ENCODE measurements at places on chromosomes 4 and X.

- no peak for DNase-seq
These were observed 91.6 kb upstream of the NMU start for GRCh38 chr4:55727746-55728145.

- DNase-seq, result no peak
These were observed 10.8 kb downstream of the FTHL17 start for GRCh38 chrX:31061091-31061490.

DNA sequence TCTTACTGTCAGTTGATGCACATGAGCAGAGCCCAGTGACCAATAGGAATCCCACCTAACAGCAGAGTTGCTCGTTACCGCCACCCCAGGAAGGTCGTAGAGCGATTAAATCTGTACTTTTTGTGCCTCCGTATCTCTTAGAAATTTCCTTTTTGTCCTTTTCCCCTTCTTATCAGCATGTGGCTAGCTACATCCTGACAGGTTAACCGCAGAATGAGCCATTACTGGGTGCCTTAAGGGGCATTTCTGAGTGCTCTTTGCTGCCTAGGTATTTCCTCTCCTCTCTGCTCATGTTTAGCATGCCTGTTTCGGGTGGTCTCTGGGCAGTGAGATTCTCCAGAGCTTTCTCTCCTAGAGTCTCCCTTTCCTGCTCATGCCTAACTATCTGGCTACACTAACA, 530.5 kb downstream of the FAM133A start:
- DNase-seq, result no peak

DNA sequence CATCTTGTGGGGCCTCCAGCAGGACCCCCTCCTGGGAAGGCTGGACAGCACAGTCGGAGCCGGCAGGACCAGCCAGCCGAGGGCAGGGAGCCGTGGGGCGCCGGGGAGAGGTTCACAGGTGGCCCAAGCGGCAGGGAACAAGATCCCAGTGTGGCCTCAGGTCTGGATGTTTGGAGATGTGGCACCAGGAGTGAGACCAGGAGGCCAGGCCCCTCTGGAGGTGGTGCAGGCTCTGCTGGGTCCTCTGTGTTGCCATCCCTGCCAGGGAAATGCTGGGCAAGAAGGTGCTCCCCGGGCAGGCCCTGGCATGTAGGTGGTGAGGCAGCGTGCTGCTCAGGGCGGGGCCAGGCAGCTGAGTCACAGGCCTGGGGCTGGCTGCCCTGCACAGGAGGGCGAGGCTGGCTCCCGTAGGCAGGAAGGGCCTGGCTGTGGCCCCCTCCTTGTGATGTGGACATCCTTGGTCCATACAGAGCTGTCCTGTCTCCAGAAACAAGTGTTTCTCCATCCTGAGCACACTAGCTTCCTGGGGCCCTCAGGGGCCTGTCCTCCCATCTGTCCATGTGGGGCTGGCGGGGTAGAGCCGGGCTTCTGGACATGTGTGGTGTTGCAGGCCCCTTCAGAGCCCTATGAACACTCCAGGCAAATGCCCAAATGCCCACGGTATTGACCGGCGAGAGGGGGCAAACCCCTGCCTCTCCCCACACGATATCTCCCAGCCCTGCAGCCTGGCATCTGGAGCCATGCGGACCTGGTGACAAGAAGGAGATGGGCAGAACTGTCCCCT, 4.8 kb upstream of the HGFAC start:
- DNase-seq, result peak; percentile 18

DNA sequence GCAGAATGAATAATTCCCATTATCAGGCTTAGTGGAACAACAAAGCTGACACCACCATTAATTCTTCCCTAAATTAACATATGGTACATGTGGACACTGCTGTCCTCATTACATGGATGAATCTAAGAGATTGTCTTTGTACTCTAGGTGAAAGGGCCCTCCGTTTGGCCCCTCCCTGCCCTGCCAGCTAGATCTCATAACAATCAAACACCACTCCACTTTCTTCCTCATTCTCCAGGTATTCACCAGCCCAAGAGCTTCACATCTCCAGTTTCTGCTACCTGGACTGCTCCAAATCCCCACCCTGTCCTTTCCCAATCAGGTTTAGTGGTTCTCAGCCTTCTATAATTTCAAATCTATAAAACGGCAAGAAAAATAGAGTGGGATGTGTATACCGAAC, 3.8 kb downstream of the HSD17B11 start:
- DNase-seq, result no peak

- DNase-seq, result no peak
These were observed 52.3 kb downstream of the SEPSECS start for GRCh38 chr4:25107827-25108516.

DNA sequence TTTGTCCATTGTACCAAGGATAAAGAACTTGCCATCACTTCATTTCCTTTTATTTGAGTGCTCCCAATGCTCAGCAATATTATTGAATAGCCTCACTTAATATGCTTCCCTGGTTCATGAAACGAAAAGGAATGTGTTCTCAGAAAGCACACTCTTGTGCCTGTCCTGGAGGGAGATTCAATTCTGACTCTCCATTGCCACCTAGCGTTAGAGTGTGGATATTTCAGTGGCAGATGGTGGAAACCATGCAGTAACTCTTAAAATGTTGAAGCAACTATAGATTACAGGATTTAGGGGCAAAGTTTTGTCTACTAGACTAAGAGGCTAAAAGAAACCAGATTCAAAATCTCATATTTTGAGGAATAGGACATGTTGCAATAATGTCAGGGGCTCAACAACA, 36.0 kb downstream of the GAB3 start:
- DNase-seq, result no peak

DNA sequence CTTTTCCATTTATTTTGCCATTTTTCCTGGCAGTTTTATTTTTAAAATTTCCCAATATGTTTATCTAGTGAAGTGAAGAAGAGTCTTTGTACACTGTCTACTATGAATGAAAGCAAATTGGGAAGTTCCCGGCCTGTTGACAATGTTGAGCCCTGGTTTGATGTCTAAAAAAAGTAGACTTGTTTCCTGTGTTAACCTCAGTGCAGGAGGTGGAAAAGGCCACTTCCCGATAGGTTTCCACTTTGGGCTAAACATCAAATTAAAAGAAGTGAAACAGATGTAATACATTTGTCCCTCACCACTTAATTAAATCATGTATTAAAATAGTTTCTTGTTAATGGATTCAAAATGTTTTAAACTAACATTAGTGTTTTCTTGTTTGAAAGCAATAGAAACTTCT, 30.0 kb downstream of the BBS12 start:
- no peak for DNase-seq

GRCh38 chr4:14345356-14345775, 656.9 kb upstream of the CPEB2 start:
- DNase-seq, result no peak

DNA sequence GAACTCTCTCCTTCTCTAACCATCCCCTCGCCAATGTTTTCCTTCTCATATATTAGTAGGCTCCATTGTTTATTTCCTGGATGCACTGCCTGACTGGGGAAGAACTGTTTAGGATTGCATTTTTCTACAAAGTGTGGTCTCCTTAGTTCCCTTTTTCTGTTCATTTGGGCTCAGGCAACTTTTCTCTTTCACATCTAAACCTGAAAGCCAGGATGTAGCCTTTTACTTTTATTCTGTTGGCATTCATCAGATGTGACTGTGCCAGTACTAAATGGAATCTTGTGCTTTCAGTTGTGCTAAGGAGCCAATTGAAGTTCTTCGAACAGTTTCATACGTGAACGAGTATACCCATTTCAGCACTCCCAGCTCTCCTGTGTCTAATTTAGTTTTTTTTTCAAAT, 59.8 kb downstream of the DDIT4L start:
- no peak for DNase-seq

GRCh38 chrX:56963377-56963776, 32.0 kb downstream of the SPIN3 start:
- no peak for DNase-seq

GRCh38 chr4:185589067-185589836, 53.9 kb upstream of the PDLIM3 start:
- no peak for DNase-seq

DNA sequence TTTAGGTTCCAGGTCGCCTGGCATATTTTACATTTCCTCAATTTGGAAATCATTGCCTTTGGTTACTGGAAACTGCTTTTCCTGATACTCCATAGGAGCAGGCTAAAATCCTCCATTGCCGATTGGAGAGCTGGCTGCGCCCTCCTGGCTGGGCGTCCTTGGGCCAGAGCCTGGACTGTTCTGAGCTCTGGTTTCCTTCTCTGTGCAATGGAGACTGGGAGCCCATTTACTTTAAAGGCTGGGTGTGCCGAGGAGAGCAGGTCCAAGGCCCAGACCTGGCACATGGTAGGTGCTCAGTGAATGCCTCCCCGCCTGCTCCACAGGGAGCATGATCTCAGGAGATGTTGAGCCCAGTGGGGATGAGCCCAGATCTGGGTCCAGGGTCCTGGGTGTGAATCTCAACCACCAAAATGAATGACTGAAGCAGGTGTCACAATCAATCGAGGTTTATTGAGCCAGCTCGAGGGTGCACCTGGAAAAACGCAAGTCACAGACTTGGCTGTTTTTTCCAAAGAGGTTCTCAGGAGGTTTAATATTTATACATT, 50.0 kb downstream of the EVC start:
- no peak for DNase-seq

DNA sequence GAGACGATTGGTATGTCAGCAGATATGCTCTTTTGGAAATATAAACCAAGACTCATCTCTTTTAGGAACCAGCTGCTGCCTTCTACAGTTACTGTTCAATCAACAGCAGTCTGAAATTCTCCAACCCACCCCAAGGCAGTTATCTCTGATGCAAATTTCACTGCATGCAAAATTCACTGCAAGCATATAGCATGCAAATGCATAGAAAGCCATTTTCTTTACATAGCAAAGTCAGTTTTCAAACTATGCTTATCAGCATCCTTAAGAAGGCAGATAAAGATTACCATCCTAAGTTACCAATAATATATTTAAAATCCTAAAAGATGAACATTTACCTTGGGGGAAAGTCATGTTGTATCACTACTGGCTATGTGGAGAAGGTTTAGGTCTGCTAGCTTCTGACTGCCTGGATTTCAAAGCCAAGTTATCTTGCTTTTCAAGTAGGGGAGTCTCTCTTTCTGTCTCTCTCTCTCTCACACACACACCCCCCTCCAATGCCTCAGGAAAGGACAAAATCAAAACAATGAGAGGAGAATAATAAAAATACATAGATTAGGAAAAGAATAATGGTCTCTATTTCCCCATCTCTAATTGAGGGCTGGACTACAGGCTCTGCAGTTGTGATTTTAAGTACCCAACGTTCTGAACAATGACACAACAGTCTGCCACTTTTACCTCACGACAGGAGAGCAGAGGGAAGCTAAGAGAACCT, 1.5 kb downstream of the NMU start:
- DNase-seq, result no peak

DNA sequence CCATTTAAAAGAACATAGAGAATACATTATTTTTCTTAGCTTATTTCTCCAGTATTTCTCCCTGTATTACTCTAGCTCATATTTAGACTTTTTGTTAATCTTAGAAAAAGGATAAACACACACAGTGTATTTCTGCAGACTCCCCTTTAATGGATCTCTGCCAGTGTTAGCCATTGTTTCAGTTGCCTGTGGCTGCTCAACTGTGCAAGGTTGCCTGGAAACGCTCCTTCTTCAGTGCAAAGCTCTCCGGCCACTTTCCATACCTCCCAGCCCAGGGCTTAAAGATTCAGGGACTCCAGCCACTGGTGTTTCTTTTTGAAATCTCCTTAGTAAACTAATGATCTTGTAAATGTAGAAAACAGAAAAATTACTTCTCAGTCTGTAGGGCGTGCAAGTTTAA, 104.9 kb downstream of the SLIT2 start:
- DNase-seq, result peak; percentile 46

DNA sequence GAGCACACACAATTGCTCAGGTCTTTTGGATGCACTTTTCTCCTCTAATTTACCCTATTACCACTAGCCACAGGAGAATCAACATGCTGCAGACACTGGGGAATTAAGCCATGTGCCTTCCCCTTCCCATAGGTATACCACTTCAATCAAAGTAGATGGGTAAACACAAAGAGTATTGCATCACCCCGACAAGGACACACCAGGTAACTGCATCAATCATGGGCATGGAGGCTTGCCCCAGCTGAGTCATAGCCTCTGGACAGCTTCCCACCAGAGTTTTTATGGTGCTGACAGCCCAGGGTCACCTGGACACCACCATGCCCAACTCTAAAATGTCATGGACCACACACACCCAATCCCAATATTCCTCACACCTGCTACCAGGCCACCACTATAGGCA, 197.2 kb upstream of the AR start:
- no peak for DNase-seq

- DNase-seq, result no peak
These were observed 164.3 kb downstream of the STPG2 start for GRCh38 chr4:97978791-97979488.

GRCh38 chr4:168134651-168135050, 42.3 kb downstream of the ANXA10 start:
- DNase-seq, result no peak

DNA sequence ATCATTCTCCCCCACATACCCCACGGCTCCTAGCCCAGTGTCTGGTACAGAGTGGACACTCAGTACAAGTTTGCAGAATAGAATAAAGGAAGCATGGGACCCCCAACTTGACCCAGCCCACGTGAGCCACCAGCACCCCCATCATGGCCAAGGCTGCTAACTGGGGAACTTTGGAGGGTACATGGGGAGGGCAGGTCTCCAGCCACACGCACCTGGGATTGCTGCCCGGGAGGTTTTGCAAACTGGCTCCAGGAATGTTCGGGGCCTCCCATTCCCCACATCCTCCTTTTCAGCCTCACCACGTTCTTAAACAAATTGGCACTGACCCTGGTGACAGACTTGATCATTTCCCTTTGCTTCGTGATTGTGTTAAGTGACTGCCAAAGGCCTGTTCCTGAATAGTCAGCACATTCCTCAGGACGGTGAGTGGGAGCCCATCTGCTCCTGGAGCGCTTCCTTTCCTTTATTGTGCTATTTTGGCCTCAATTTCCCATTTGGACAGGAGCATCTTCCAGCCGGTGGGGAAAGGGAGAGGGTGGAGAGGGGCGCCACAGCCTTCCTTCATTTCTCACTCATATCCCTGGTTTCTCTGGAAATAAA, 18.7 kb upstream of the XPNPEP2 start:
- no peak for DNase-seq

- DNase-seq, result no peak
These were observed 193.4 kb upstream of the EDNRA start for GRCh38 chr4:147287588-147287890.

DNA sequence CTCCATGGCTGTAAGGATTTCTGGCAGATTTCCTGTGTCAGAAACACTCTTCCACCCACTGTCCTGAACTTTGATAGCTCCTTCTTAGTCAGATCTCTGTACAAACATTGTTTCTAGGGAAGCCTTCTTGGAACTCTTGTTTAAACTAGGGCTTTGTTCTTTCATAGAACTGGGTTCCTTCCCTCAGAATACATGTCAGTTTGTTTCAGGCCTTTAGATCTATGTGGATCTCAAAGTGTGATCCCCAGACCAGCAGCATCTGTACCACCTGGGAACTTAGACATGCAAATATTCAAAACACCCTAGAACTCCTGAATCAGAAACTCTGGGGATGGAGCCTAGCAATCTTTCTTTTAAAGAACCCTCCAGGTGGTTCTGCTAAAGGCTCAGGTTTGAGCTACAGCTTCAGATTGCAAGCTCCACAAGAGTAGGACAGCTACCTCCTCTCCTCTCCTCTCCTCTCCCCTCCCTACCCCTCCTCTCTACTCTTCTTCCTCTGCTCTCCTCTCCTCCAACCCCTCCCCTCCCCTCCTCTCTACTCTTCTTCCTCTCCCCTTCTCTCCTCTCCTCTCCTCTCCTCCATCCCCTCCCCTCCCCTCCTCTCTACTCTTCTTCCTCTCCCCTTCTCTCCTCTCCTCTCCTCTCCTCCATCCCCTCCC, 12.7 kb downstream of the RASSF6 start:
- no peak for DNase-seq
